Activated CD4-positive, alpha-beta T cell treated with anti-CD3 and anti-CD28 coated beads for 36 hours (primary cell): ENCODE measurements at places on chromosomes 16 and 17. TPM values are rescaled to one million over a fixed set of nuclear protein-coding genes. Genes with fewer than 3 reads are reported as not detected.

GRCh38 chr16:82440336-82440735 lies 186.4 kb upstream of the CDH13 start:
- DNase-seq: no peak
- no peak overlapping the region for H3K4me3 ChIP-seq
- no peak overlapping the region for H3K27ac ChIP-seq
- peaks cover 19% of the 10 kb centered on the region for H3K27me3 ChIP-seq
- H3K36me3 ChIP-seq: no peaks in the 10 kb centered on the region
- H3K4me1 ChIP-seq: no peaks in the 10 kb centered on the region

TMC5 gene
- total RNA-seq: not detected

- DNase-seq: no peak
- H3K27ac ChIP-seq: no peak overlapping the region
- no peak overlapping the region for H3K4me3 ChIP-seq
- no peaks in the 10 kb centered on the region for H3K27me3 ChIP-seq
- no peaks in the 10 kb centered on the region for H3K4me1 ChIP-seq
Observed at GRCh38 chr16:48498769-48499631, 111.0 kb downstream of the N4BP1 start.

GRCh38 chr17:45149669-45150664 lies 1.7 kb downstream of the HEXIM1 start:
- peaks cover 31% of the 10 kb centered on the region for H3K4me1 ChIP-seq
- peak; percentile 70 for DNase-seq
- peaks cover 37% of the 10 kb centered on the region for H3K36me3 ChIP-seq
- peak overlapping the region; percentile 99 for H3K4me3 ChIP-seq

GRCh38 chr17:34721326-34721725 lies 141.9 kb downstream of the TMEM132E start:
- peaks cover 3% of the 10 kb centered on the region for H3K27me3 ChIP-seq
- no peak overlapping the region for H3K4me3 ChIP-seq
- no peak overlapping the region for H3K27ac ChIP-seq
- no peaks in the 10 kb centered on the region for H3K4me1 ChIP-seq
- DNase-seq: no peak

GRCh38 chr17:42928714-42929496 lies 28.3 kb downstream of the G6PC1 start:
- peaks cover 14% of the 10 kb centered on the region for H3K4me1 ChIP-seq
- H3K4me3 ChIP-seq: peak overlapping the region; percentile 0
- DNase-seq: peak; percentile 60
- peak overlapping the region; percentile 48 for H3K27ac ChIP-seq

- H3K4me3 ChIP-seq: no peak overlapping the region
- no peaks in the 10 kb centered on the region for H3K27me3 ChIP-seq
- H3K4me1 ChIP-seq: peaks cover 92% of the 10 kb centered on the region
- DNase-seq: peak; percentile 9
- H3K27ac ChIP-seq: peak overlapping the region; percentile 73
- H3K36me3 ChIP-seq: peaks cover 5% of the 10 kb centered on the region
Observed at GRCh38 chr17:40538936-40539705, 26.2 kb downstream of the CCR7 start.

TUFM gene
- total RNA-seq: 241 TPM

GRCh38 chr16:23578101-23578830 lies 17.9 kb downstream of the NDUFAB1 start:
- H3K27me3 ChIP-seq: no peaks in the 10 kb centered on the region
- peaks cover 21% of the 10 kb centered on the region for H3K36me3 ChIP-seq
- no peak overlapping the region for H3K4me3 ChIP-seq
- no peak overlapping the region for H3K27ac ChIP-seq

DNAH9 gene
- not detected for total RNA-seq

DNA sequence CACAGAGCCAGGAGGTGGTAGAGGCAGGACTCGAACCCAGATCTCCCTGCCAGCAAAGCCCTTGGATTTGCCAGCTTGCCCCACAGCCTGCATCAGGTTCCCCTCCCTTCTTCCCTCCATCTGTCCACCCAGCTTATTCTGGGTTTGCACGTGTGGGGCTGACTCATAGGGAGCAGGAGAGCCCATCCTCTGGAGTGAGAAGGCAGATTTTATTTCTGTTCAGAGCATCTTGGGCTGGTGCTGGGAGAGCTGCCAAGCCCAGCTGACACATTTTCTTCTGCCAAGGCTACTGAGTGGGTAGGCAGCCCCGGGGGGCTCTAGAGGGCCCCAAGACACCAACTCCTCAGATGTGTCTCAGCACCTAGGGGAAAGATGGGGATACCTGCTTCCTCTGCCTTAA lies 106.3 kb upstream of the CRHR1 start:
- H3K4me3 ChIP-seq: no peak overlapping the region
- H3K4me1 ChIP-seq: no peaks in the 10 kb centered on the region
- H3K36me3 ChIP-seq: no peaks in the 10 kb centered on the region
- no peak for DNase-seq

DNA sequence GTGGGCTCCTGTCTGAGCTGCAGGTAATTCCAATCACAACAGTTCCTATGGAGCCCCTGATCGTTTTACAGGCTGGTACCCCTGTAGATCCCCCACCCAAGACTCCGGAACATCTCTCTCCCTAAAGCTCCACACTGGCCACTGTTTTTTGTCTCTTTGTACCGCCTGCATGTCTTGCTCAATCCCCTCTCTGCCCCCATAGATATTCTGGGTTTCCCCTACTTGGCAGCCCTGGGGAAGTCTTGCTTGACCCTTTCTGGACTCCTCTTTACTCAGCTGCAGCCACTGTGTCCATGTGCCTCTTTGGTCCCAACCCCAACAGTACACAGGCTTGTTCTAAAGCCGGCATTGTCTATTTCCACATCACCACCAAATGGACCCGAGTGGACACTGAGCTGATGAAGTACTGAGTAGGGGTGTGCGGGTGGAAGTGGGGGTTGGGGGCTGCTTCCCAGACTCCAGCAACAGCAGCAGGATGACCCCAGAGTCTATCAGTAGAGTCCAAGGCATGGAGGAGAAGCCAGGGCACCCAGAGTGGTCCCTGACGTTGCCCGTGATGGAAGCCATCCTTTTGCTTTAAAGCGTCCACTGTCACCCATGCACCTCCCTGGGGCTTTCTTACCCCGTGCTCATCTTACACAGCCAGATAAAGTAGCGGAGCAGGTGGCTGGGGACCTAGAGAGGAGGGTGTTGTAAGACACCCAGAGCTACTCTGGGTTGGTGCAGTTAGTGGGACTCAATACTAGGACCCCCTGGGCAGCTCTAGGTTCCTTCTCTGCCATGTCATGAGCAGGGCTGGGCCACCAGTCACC lies 6.4 kb downstream of the CD300LB start:
- no peak for DNase-seq
- H3K36me3 ChIP-seq: no peaks in the 10 kb centered on the region
- H3K4me3 ChIP-seq: no peak overlapping the region
- peaks cover 20% of the 10 kb centered on the region for H3K27me3 ChIP-seq
- peaks cover 10% of the 10 kb centered on the region for H3K4me1 ChIP-seq
- no peak overlapping the region for H3K27ac ChIP-seq

- peaks cover 28% of the 10 kb centered on the region for H3K4me1 ChIP-seq
- no peaks in the 10 kb centered on the region for H3K27me3 ChIP-seq
- DNase-seq: peak; percentile 11
- peak overlapping the region; percentile 73 for H3K4me3 ChIP-seq
- H3K27ac ChIP-seq: peak overlapping the region; percentile 86
Observed at GRCh38 chr17:35313875-35314409, 59.5 kb downstream of the SLFN11 start.

DNA sequence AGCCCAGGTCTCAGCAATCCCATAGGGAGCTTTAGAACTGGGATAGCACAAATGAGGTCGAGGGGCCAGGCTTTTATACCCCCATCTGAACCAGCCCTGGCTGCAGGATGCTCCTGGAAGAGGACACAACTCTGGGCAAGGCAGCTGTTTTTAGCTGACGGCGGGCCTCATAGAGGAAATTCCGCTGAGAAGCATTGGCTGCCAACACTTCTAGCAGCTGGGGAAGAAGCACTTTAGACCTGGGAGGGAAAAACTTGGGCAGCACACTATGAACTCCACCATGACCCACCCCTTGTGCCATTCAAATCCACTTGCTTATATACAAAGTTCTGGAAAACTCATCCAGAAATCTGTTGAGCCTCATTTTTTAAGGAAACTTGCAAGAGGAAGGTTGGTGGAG lies 5.0 kb downstream of the CCL11 start:
- DNase-seq: no peak
- H3K4me1 ChIP-seq: no peaks in the 10 kb centered on the region
- H3K36me3 ChIP-seq: no peaks in the 10 kb centered on the region
- H3K27ac ChIP-seq: no peak overlapping the region
- H3K27me3 ChIP-seq: peaks cover 11% of the 10 kb centered on the region
- H3K4me3 ChIP-seq: no peak overlapping the region

GRCh38 chr17:40344421-40345160 lies 19.9 kb downstream of the GJD3 start:
- DNase-seq: no peak
- peak overlapping the region; percentile 39 for H3K27ac ChIP-seq
- no peaks in the 10 kb centered on the region for H3K27me3 ChIP-seq

DNA sequence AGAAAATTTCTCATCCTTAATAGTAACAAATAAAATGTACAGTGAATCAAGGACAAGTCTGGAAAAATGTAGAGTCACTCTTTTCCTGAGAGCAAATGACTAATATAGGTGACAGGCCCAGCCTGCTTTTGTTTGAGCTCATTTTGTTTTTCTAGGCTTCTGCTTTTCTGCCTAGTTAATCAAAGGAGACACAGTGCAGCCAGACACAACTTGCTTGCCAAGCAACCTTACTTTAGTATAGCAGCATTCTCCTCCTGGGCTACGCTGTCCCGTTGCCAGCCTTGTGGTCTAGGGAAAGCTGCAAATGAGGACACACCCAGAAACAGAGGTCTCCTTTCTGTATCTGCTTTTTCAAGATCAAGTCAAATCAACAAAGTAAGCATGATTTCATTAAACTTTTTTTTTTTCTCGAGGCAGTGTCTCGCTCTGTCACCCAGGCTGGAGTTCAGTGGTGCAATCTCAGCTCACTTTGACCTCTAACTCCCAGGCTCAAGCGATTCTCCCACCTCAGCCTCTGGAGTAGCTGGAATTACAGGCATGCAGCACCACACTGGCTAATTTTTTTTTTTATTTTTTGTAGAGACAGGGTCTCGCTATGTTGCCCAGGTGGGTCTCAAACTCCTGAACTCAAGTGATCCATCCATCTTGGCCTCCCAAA lies 17.2 kb downstream of the GINS3 start:
- no peak overlapping the region for H3K27ac ChIP-seq
- H3K27me3 ChIP-seq: no peaks in the 10 kb centered on the region
- DNase-seq: no peak

DNA sequence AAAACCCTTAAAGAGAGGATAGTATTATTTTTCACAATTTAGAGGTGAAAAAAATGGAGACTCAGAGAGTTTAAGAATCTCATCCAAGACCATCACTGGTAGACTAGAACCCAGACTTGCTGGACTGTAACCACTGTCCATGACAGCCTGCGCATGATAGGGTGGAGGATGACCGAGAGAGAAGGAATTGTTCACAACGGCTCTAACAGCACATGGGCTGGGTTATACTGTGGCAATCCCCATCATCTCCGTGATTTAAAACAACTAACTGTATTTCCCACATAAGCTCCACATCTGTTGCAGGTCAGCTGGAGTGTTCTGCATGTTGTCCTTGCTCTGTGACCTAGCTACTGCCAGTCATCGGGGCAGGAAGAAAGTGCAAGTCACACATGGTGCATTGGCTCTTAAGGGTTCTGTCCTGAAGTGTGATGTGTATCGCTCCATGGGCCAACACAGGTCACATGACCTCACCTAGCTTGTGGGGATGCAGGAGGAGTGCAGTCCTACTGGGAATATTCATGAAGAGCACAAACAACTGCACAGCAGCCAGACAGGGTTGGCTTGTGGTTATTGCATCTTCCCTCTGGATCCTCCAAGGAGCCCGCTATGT lies 131.2 kb upstream of the MPHOSPH6 start:
- no peaks in the 10 kb centered on the region for H3K36me3 ChIP-seq
- H3K27ac ChIP-seq: no peak overlapping the region
- peak; percentile 13 for DNase-seq
- H3K4me1 ChIP-seq: no peaks in the 10 kb centered on the region

DNA sequence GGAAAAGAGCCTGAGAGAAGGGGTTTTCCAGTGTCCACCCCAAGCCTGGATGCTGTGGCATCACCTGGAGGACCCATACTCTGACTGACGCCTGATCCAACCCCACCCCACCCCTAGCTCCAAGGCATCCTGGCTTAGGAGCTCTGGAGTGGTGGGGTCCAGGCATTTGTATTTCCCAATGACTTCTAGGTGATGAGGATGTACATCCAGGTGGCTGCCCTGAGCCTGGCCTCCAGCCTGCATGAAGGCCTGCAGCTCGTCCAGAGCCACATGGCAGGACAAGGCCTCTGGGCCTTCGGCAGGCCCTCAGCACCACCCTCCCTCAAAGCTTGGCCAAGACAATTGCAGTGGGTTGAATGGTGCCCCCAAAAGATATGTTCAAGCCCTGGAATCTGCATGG lies 347.5 kb downstream of the C16orf95 start:
- H3K4me3 ChIP-seq: no peak overlapping the region
- peaks cover 2% of the 10 kb centered on the region for H3K27me3 ChIP-seq
- H3K27ac ChIP-seq: no peak overlapping the region
- H3K36me3 ChIP-seq: no peaks in the 10 kb centered on the region
- H3K4me1 ChIP-seq: no peaks in the 10 kb centered on the region

DNA sequence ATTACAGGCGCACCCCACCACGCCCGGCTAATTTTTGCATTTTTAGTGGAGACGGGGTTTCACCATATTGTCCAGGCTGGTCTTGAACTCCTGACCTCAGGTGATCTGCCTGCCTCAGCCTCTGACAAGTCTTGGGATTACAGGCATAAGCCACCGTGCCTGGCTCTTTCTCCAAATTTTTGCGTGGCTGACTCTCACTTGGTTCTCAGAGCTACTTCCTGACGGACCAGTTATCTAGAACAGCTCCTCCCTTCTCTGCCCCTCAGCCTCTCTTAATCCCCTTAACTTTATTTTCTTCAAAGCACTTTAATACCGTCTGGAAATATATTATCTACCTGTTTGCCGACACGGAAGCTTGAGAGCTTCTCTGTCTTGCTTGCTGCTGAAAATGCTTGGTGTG lies 4.2 kb downstream of the YPEL2 start:
- H3K36me3 ChIP-seq: no peaks in the 10 kb centered on the region
- H3K4me3 ChIP-seq: no peak overlapping the region
- no peak overlapping the region for H3K27ac ChIP-seq
- no peak for DNase-seq
- peaks cover 36% of the 10 kb centered on the region for H3K4me1 ChIP-seq

DNA sequence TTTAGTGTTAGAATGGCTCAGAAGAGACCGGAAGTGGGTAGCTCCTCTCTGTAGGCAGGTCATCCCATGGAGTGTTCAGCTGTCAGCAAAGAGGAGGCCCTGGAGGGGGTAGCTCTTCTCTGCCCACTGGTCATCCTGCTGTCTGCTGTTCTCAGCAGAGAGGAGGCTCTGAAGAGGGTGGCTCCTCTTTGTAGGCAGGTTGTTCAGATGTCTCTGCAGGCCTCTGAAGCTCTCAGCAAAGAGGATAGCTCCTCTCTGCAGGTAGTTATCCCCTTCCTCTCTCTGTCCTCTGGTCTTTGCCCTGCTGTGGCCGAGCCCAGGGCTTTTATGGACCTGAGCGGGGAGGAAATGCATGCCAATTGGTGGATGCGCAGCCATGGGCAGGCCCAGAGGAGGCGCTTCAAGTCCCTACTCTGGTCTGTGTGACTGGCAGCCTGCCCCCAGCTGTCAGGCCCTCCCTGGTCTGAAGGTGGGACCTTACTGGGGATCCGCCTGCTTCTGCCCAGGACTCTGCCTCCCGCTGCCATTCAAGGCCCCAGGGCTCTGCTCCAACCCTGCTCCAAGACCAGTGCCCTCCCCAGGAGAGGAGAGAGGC lies 32.5 kb upstream of the FA2H start:
- no peak for DNase-seq
- H3K27ac ChIP-seq: no peak overlapping the region
- no peaks in the 10 kb centered on the region for H3K4me1 ChIP-seq
- H3K36me3 ChIP-seq: no peaks in the 10 kb centered on the region

TBC1D3K gene
- total RNA-seq: not detected

GRCh38 chr17:15255713-15256454 lies 9.2 kb downstream of the PMP22 start:
- H3K4me1 ChIP-seq: peaks cover 15% of the 10 kb centered on the region
- no peak for DNase-seq
- H3K27me3 ChIP-seq: peaks cover 47% of the 10 kb centered on the region
- no peaks in the 10 kb centered on the region for H3K36me3 ChIP-seq
